ENCODE measurements at places on chromosomes 7 and 10.

DNA sequence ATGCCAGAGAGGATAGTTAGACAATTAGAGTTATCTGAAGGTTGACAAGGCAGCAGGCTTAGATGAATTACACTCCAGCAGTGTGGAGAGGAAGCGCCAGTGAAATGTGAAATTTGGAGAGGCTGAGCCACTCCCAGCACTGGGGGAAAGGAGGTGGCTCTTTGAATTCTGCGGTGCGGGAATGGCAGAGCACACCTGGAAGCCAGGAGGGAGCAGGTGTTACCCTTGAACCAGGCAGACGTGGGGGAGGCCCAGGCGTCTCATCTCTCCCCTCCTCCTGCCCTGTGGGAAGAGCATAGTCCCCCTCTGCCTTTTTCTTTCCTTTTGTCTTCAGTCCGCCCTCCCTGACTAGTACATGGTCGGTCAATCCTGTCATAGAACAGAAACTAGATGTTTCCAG lies 203.1 kb downstream of the DPP6 start:
- no peak for DNase-seq

DNA sequence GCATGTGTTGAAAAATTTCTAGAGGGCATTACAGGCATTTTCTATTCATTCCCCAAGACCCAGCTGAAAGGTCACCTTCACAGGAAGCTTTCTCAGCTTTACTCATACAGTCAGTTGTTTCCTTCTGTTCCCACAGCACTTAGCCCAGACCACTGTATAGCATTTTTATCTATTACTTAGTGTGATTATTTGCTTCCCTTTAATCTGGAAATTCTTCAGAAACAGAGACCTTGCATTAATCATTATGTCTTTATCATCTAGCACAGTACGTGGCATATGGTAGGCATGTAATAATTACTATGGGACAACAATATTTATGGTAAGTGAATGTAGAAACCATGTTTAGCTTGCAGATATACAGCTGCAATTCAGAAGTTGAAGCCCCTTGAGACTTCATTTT lies 38.2 kb upstream of the CDK6 start:
- no peak for DNase-seq

GRCh38 chr10:98251399-98251798 lies 16.6 kb downstream of the LOXL4 start:
- no peak for DNase-seq

DNA sequence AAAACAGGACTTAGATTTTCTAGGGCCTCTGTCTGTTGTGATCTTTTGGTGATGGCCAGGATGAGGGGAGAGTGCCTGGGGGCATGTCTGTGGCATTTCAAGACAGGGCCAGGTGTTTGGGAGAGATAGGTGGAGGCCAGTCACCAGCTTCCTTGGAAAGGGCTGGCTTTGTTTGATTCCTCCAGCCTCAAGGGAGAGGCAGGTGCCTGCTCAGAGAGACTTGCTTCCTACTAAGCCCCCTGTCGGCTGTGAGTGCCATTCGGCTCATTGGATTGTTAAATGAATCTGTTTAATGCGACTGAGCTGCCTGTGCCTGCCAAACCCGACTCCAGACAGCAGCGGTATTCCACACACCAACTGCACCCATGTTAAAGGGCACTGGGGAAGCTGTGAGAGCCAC lies 304.1 kb upstream of the COBL start:
- no peak for DNase-seq

DNA sequence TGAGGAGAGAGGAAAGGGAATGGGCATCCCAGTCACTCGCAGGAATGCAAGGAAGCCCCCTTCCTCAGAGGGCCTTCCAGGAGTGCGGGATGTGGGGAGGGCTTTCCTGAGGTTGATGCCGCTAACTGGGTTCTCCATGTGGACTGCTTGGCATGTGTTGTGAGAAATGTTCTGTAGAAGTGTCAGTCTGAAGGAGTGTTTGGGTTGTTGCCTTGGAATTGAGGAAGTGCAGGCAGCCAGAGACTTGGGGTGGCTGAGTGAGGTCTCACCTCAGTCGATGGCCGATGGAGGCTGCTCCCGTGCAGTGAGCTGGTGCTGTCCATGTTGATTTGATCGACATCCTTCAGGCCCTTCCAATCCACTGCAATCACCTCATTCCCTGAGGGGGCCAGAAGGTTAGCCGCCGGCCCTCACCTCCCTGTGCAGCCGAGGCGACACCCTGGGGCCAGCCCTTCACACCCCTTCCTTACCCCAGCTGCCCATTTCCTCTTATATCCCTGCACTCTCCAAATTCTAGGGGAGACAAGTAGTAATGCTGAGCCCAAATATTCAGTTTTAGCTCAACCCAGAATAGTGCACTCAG lies 2.7 kb downstream of the FAM131B start:
- DNase-seq = no peak

GRCh38 chr7:50808282-50808888 lies 25.7 kb upstream of the GRB10 start:
- DNase-seq = no peak

- no peak for DNase-seq
These were observed 357.2 kb downstream of the SH2D4B start for GRCh38 chr10:80894797-80895467.

DNA sequence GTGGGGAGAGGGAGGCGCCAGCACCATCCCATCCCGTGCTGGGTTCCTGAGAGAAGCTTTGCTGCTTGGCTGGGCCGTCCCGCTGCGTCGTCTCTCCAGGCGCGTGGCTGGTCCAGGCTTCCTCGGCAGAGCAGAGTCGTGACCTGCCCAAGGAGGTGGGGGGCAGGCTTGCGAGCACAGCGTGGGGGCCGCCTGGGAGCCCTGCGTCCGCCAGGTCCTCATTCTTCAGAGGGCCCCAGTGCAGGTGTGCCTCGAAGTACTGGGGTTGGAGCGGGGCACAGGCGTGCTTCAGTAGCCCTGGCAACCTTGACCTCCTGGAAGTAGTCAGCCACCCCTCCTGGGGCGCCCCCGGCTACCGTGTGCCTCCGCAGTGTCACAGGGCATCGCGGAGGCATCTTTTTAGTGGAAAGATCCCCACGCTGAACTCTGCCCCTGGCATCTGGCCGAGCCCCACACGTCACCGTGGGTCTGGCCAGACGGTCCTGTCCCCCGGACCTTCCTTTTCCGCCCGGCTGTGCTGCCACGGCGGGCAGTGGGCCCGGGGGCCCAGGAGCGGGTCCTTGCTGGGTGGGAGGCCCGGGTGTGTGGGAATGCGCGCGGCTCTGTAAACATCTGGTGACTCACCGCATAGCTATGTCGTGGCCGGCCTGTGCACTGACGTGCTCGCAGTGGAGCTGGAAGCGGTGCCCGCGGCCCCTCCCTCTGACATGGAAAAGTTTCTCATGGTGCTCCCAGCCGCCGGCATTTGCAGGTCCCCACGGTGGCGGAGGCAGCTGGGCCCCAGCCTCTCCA lies 6.4 kb downstream of the MAFK start:
- DNase-seq = peak; percentile 97

DNA sequence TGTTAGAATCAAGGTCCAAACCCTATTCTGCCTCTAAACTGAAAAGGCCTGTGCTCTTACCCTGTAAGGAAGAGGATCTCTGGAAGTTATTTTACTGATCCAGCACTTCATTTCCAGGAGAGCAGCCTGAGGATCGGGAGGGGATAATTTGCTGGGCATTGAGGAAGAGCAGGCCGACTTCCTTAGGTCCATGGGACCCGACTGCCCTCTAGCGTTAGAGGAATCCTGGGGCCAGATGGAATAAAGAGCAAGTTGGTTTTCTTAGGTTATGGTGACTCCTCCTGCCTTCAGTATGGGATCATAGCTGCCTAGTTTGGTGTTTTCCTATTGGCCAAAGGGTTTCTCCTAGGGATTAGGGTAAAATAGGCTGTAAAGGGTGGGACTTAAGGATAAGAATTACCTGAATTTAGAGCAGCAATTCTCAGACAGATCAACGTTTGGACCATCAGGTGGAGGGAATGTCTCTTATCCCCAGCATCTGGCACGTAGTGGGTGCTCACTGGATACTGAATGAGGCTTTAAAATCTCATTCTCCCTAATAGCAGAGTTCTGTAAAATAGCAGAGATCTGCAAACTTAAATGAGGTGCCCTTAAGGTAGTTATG lies 40.0 kb upstream of the SORBS1 start:
- DNase-seq = peak; percentile 86

DNA sequence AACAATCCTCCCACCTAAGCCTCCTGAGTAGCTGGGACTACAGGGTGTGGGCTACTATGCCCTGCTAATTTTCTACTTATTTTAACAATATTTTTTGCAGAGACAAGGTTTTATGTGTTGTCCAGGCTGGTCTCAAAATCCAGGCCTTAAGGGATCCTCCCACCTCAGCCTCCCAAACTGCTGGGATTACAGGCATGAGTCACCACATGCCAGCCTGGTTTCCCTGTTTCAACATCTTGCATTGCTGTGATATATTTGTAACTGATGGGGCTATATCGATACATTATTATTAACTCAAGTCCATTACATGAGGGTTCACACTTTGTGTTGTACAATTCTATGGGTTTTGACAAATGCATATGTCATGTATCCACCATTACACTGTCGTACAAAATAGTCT lies 41.9 kb upstream of the OGDHL start:
- no peak for DNase-seq

All from tibial artery (tissue), 4 donors.